ENCODE measurements at places on chromosomes 2 and 18.

GRCh38 chr2:161905389-161906046 is 168.5 kb downstream of the DPP4 start:
- DNase-seq: peak; percentile 45

DNA sequence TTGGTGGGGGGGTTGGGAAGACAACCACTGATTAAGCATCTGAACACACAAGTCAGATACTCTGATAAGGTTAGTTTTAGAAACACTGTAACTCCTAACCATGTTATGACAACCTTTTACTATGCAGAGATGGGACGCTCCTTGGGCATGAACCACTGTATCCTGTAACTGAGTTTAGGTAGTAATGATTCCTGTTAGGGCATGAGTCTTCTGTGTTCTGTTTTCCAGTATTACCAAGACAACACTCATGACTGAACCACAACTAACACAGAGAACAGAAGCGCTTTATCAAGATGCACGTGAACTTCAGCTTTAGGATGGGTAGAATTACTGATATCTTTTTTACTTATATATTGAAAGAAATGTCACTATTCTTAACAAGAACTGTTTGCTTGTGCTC is 14.1 kb upstream of the CREB1 start:
- no peak for DNase-seq

DNA sequence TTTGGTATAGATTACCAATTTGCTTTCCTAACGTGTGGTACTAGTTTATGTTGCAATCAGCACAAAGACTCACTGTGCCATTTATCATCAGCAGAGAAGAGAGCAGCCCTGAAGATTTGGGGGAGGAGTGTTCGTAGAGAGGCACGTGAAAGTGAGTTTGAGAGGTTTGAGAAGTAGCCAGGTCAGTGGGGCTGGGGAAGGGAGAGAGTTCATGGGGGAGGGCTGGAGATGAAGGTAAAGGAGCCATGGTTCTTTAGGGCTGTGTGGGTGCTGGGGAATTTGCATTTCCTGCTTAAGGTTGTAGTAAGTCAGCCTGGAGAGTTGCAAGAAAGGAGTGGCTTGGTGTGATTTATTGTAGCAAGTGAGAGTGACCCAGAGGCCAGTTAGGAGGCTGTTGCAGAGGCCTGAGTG is 172.1 kb downstream of the NEDD4L start:
- DNase-seq: peak; percentile 34

GRCh38 chr2:161146996-161147395 is 13.2 kb upstream of the TANK start:
- no peak for DNase-seq

DNA sequence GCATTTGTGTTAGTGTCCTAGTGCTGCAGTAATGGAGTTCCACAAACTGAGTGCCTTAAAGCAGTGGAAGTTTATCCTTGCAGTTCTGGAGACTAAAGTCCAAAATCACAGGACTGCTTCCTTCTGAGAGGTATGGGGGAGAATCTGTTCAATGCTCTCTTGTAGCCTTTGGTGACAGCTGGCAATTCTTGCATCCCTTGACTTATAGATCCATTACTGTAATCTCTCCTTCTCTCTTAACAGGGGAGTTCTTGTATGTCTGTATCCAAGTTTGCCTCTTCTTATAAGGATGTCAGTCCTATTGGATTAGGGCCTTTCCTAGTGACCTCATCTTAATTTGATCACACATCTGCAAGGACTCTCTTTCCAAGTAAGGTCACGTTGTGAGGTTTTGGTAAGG is 69.9 kb downstream of the XRCC5 start:
- no peak for DNase-seq

All from fibroblast of upper back skin (primary cell).